ENCODE measurements at places on chromosomes 2 and 18. TPM values are rescaled to one million over a fixed set of nuclear protein-coding genes. Genes with fewer than 3 reads are reported as not detected.

DNA sequence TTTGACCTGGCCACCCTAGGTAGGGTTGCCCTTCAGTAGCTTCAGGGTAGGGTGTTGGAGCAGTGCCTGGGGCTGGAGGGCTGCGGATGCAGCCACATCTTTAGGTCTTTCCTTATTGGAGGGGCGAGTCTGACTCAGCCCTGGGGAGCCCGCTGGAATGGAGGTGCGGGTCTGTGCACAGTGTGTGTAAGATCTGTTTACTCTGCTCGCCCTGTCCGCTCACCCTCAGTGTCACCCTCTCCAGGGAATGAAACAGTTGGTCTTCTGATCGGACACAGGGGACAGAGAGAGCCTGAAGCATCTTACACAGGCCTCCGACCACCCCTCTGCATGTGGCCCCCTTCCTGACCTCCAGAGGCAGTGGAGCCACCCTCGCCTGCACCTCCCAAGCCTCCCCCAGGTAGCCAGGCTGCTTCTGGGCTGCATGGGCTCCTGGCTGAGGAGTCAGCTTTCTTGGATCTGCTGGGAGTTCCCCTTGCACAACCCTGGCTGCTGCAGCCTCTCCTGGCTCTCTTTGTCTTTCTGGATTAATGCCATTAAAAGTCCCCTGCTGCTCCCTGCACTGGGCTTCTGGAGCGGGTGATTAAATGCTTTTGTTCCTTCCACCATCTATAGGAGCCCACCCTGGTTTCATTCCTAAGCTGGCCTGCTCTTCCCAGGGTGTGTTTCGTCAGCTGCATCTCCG, 82.6 kb downstream of the ASB1 start:
- no peak for DNase-seq

- DNase-seq: no peak
Observed at GRCh38 chr2:30545875-30546274, 98.8 kb downstream of the LCLAT1 start.

The NTSR2 gene
- total RNA-seq: 0.10 TPM

The CDH2 gene
- 5.4 TPM for total RNA-seq

DNA sequence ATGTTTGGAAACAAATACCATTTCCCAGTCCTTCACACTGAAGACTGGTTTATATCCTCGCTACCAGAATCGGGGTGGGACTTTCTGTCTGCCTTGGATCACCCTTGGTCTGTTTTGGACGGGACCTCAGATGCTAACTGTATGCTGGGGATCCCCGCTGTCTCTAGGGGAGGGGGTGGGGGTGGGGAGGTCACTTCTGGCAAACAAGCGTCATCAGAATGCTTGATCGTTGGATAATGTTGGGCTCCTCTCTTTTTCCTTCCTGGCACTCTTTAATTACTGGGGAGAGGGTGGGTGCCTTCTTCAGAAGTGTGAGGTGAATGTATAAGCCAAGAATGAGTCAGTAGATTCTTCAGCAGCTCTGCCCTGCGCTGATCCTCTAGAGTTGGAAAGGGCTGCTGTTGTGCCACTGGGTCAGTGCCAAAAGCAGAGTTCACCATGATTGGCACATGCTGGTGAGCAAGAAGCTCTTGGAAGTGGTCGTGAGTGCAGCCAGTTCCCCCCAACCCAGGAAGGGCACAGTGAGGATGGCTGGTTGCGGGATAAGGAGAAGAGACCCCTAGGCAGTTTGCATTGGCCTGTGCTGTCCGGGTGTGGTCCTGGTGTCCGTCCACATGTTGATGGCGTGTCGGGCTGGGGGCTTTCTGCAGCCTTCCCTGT, 32.2 kb downstream of the DGKD start:
- DNase-seq: no peak

DNA sequence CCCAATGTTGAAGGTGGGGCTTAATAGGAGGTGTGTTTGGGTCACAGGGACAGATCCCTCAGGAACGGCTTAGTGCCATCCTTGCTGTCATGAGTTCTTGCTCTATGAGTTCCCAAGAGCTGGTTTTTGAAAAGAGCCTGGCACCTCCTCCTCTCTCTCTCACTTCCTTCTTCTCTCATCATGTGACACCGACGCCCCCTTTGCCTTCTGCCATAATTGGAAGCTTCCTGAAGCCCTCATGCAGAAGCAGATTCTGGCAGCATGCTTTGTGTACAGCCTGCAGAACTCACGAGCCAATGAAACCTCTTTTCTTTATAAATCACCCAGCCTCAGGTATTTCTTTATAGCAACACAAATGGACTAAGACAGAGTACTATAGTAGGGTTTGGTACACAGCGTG, 100.4 kb upstream of the SH3BP4 start:
- no peak for DNase-seq

GRCh38 chr18:11883153-11883552, 25.0 kb downstream of the MPPE1 start:
- DNase-seq: no peak

The NIFK gene
- 46.1 TPM for total RNA-seq

The SLC19A3 gene
- total RNA-seq: 18.3 TPM

DNA sequence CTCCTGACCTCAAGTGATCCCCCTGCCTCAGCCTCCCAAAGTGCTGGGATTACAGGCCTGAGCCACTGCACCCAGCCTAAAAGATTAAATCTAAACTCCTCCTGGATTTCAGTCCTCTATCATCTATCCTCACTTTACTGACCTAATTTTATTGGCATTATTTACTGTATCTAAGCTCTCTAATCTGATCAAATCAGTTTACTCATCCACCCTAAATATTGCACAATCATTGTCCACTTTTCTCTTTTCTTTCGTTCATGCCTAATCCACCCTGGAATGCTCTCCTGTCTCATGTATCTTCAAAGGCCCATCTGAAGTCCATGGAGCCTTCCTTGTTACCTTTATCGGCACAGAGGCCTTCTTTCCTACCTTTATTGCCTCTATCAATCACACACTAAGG, 31.6 kb upstream of the GPR155 start:
- no peak for DNase-seq

DNA sequence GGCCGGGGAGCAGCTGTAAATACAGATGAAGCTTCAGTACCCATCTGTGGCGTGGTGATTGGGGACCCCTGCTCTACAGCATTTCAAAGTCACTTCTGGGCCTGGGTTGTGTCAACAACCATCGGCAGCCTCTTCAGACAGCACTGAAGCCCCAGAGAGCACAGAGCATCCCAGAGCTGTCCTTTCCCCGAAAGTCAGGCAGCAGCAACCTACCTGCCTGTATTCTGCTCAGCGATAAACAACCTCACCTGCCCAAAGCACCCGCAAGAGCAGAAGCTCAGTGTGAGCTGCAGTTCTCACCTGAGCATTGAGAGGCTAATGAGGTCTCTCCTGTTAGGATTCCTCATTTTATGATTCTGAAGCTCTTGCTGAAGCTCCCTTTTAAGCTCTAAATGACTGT, 19.3 kb downstream of the TRABD2A start:
- DNase-seq: no peak

The RBKS gene
- total RNA-seq: 1.2 TPM

GRCh38 chr2:38123911-38124310, 48.0 kb upstream of the CYP1B1 start:
- DNase-seq: no peak

- DNase-seq: no peak
Observed at GRCh38 chr2:140808820-140809219, 1322.0 kb downstream of the LRP1B start.

GRCh38 chr2:7788736-7789135, 871.5 kb downstream of the RNF144A start:
- no peak for DNase-seq

The TTN gene
- total RNA-seq: 385 TPM

- DNase-seq: no peak
Observed at GRCh38 chr2:148675708-148676107, 31.2 kb downstream of the EPC2 start.

- DNase-seq: no peak
Observed at GRCh38 chr2:113124984-113125855, 2.2 kb upstream of the IL1RN start.

DNA sequence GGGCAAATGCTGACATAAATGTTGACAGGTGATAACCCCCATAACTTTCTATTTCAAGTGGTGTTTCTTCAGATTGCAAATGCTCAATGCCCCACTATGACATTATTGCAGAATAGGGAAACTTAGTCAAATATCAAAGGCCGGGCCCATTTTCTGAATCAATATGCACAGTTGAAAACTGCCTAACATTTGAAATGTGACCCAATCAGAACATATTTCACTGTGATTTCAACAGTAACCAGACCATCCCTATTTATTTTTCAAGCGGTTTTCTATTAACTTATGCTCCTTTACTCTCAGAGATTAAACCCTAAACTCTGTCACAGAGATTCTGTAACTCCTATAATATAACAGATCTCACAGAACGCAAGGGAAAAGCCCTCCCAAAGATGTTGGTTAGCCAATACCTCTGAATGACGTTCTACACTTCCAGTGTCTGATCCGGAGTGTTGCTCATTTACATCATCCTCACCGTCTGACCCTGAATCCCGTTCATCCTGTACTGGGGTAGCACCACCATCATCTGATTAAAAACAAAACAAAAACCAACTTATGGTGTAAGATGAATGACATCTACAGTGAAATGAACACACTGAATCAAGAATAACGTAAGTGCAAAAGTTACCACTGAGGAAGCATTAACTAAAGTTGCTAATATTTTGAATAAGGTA, 2.9 kb downstream of the IWS1 start:
- DNase-seq: no peak

Data from skin of body (tissue), 3 donors.